Activated T-cell treated with anti-CD3 and anti-CD28 coated beads, Interleukin-2, amount 50 U/mL, for 4 hours (primary cell): ENCODE measurements at places on chromosomes 13 and 19.
A peak's percentile ranks its signal among the peaks of the same experiment; 100 is the strongest.

DNA sequence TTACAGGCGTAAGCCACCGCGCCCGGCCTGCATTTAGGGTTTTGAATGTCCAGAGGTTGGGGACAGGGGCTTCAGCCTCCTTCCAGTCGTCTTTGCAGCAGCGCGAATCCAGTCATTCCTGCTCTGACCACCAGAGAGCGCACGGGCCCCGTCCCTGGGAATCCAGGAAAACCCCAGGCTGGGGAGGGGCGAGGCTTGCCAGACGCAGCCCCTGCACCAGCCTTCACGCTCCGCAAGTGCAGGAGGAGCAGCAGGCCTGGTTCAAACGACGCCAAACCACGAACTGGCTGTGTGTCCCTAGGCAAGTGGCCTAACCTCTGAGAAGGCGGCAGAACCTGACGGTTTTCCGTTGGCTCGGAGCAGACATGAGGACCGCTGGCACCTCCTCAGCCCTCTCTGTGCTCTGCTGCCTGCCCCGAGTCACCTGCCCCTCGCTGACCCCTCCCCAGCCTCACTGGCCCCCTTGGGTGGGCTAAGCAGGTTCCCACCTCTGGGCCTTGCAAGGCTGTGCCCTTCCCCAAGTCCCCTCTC, 2.0 kb upstream of the RNF126 start:
- DNase-seq, result peak; percentile 83

- DNase-seq, result no peak
These were observed 1.4 kb downstream of the LILRB2 start for GRCh38 chr19:54279406-54279962.

DNA sequence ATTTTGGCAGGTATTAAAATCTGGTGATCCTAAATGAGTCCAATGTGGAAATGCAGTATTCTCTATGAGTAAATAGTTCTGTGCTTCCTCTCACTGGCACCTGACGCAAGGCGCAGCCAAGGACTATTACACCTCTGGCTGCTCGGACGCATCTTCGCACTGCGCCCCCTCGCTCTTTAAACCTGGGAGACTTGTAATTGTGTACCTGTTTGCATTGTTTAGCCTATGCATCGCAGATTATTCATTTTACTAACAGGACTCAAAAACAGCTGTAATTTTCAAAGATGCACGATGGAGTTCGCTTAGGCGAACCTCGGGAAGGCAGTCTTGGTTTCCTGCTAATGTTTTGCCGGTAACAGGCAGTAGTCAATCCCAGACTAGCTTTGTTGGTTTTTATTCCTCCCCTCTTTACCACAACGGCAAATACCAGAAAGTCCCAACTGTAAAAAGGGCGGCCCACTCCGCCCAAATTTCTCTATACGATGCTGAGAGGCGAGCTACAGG, 113.2 kb downstream of the KCNRG start:
- DNase-seq, result peak; percentile 6

GRCh38 chr13:107466326-107467099, 748.8 kb downstream of the LIG4 start:
- no peak for DNase-seq

DNA sequence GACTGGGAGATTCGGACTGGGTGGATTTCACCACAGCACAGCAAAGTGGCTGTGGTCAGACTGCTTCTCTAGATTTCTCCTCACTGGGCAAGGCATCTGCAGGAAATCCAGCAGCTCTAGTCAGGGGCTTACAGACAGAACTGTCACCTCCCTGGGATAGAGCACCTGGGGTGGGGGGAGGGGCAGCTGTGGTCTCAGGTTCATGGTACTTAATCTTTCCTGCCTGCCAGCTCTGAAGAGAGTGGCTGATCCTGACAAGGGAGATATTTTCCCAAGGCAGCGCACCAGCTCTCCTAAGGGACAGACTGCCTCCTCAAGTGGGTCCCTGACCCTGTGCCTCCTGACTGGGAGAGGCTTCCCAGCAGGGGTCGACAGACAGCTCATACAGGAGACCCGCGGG, 212.8 kb upstream of the KLF12 start:
- no peak for DNase-seq
